SK-MEL-5 (cell line): ENCODE measurements at places on chromosomes 3 and 15. TPM values are rescaled to one million over a fixed set of nuclear protein-coding genes. Genes with fewer than 3 reads are reported as not detected.
A peak's percentile ranks its signal among the peaks of the same experiment; 100 is the strongest.

Gene RHCG
- total RNA-seq = 9.4 and 10.4 TPM in 2 replicates

Gene NGRN
- 88.4 and 99.6 TPM in 2 replicates for total RNA-seq

Gene SLC22A14
- total RNA-seq = not detected in 2 replicates

Gene C3orf33
- total RNA-seq = 12.8 and 15.1 TPM in 2 replicates

Gene PDIA3
- total RNA-seq = 431 and 498 TPM in 2 replicates

Gene RHOV
- 0.32 and 0.82 TPM in 2 replicates for total RNA-seq

Gene FBXO40
- 0.05 and 0.08 TPM in 2 replicates for total RNA-seq

Gene SLC22A13
- 0.34 TPM in 1 of 2 replicates, not detected in the other for total RNA-seq

Gene AQP9
- total RNA-seq = not detected in 2 replicates

Gene DNAJC17
- 23.5 and 26.9 TPM in 2 replicates for total RNA-seq

Gene GCNT3
- total RNA-seq = 0.48 and 0.59 TPM in 2 replicates

Gene EIF2A
- total RNA-seq = 174 and 200 TPM in 2 replicates

DNA sequence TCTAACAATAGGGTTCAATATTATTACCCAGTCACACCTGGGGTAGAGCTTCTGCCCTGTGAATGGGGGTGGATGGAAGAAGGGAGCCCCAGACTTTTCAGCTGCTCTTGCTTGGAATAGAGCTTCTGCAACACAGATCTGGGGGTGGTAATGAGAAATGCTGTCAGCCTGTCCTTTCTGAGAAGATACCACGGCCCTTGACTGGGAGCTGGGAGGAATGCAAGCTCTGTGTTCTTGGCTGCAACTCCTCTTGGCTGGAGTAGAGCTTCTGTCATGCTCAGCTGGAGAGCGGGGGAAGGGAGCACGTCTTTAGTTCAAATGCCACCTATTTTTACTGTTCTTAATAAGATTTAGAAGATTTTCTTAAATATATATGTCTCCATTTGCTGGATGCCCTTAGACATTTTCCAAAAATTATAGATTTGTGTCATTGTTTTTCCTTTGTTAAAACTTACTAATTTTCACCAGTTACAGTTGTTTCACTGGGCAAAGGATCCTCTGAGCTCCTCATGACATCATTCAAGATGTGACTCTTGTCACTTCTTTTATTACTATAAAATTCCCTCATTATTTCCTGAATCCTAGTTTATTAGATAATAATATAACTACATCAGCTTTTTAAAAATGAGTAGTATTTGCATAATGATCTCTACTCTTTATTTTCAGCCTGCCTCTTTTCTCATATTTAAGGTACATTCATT lies 180.0 kb upstream of the TGFBR2 start:
- no peak for DNase-seq

- no peak for DNase-seq
Measured at GRCh38 chr15:68601206-68602197, 22.7 kb downstream of the CORO2B start.

DNA sequence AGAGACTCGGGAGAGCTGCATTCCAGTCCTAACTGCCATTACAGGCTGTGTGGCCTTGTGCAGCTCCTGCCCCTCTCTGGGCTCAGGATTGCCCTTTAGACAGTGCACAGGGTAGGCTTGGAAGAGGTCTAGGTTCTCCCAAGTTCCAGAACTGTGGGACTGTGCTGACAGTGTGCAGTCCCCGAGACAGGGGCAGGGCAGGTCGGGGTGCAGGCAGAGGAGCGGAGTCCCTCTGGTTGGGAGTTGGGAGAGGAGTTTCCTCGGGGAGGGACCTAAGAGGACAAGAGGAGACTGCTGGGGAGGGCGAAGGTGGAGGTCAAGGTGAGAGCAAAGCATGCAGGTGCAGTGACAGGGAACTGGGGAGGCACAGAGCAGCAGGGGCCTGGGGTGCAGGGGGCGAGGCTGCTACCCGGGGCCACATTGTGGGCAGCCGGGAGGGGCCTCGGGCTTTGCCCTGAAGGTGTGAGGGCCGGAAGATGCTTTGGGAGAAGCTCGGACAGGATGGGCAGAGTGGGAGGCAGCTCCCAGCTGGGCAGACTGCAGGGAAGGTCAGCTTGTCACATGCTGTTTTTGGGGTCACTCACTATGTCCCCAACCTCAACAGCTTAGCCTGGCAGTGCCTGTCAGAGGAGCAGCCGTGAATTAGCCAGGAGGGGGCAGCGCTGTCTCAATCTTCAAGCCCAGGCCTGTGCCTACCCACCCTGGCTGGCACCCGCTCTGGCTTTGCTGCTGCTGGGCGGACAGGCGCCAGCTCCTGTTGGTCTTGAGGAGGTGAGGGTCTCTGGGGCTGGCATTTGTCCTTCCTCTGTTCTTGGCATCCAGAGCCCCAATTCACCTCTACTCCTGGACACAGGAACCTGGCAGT lies 15.4 kb upstream of the CSPG4 start:
- peak; percentile 65 for DNase-seq

- DNase-seq = no peak
Measured at GRCh38 chr3:192481638-192482037, 245.7 kb downstream of the FGF12 start.

- DNase-seq = peak; percentile 62
Measured at GRCh38 chr3:99023590-99024192, 122.2 kb upstream of the DCBLD2 start.

DNA sequence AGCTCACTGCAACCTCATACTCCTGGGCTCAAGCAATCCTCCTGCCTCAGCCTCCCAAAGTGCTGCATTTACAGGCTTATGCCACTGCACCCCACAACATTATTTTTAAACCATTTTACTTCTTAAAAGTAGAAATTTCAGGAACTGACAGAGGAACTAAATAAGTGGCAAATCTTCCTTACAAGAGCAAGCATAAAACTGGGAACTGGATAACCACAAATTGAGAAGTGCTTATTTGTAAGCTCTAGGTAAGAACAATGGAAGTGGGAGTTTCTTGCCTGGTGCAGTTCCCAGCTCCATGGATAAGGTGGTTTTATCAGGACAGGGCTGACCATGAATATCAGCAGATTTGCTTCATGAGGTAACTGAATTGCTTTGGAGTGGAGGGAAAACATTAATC lies 655.2 kb downstream of the DIPK2A start:
- no peak for DNase-seq

GRCh38 chr15:71891026-71891425 lies 80.7 kb downstream of the NR2E3 start:
- DNase-seq = no peak

DNA sequence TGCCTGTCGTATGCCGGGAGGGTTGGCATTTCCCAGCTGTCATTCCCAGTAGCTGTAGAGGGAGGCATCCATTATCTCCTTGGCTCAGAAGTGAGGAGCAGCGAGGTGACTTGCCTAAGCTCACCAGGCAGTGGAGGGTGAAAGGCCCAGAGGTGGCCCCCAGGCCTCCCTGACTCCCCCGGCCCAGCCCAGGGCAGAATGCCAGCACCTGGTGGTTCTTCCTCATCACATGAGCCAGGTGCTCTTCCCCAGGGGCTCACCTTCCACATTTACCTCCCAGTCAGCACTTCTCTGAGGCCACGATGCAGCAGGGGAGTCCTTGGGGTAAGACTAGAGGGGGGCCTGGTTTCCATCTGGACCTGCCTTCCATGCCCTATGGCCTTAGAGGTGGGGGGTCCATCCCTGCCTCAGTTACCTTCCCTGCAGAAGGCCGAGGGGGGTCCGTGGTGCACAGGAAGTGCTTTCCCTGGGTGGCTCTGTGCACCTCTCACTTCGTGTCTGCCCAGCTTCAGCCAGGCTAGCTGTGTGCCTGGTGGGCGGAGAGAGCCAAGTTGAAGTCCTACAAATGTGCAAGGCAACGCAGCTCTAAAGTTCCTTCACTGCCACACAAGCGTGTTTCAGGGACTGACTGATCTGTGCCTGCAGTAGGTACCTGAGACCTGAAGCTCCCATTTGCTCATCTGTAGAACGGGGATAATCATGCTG lies 70.3 kb upstream of the PLXNA1 start:
- no peak for DNase-seq

- no peak for DNase-seq
Measured at GRCh38 chr3:100972867-100973266, 20.4 kb downstream of the ABI3BP start.

GRCh38 chr15:22945071-22945470 lies 35.1 kb downstream of the CYFIP1 start:
- DNase-seq = no peak

DNA sequence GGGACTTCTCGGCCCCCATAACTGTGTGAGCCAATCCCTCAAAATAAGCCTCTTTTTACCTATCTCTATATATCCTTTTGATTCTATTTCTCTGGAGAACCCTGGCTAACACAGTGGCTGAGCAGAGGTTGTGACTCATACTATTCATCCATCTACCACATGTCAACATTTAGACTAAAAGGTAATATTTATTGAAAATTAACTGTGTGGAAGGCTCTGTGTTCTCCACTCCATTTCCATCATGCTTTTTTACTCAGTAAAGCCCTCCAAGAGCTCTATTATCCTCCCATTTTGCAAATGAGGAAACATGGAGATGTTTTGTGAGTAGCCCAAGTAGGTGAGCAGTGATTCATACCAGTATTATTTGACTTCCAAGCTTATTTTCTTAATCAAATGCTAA lies 217.9 kb upstream of the DCBLD2 start:
- DNase-seq = no peak

DNA sequence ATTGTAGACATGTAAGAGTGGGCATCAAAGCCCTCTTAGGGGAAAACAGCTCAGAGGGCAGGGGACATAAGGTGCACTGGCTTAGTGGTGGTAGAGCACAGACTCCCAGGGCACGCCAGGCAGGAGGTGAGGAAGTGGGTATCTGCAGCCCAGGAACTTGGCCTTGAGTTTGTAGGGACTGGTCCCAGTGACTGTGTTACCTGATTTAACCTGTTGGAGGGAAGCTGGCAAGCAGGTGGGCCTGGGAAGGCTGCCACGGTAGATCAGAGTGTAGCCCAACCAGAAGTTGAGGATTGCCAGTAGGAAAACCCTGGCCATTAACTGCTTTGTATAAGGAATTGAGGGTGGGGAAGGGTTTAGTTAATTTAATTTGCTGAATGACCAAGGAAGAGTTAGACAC lies 417.5 kb upstream of the C2CD4B start:
- DNase-seq = no peak

DNA sequence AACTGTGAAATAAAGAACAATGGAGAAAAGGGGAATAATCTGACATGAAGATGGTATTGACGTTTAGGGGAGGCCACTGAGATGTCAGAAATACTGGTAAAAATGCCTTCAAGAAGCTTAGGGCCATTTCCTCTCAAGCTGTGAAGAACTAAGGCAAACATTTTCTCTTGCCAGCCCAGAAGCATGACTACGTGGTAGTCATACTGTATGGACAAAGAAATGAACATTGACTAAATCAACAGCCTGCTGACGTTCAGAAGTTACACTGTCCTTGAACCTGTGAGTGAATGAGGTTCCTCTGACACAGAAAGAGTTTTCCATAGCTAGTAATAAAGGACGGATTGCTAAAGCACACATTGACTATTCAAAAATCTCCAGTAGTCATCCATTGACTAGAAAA lies 121.0 kb downstream of the P3H2 start:
- DNase-seq = no peak

GRCh38 chr3:67377299-67377698 lies 277.1 kb downstream of the SUCLG2 start:
- peak; percentile 49 for DNase-seq

GRCh38 chr15:83815506-83815905 lies 161.6 kb downstream of the ADAMTSL3 start:
- DNase-seq = peak; percentile 99

DNA sequence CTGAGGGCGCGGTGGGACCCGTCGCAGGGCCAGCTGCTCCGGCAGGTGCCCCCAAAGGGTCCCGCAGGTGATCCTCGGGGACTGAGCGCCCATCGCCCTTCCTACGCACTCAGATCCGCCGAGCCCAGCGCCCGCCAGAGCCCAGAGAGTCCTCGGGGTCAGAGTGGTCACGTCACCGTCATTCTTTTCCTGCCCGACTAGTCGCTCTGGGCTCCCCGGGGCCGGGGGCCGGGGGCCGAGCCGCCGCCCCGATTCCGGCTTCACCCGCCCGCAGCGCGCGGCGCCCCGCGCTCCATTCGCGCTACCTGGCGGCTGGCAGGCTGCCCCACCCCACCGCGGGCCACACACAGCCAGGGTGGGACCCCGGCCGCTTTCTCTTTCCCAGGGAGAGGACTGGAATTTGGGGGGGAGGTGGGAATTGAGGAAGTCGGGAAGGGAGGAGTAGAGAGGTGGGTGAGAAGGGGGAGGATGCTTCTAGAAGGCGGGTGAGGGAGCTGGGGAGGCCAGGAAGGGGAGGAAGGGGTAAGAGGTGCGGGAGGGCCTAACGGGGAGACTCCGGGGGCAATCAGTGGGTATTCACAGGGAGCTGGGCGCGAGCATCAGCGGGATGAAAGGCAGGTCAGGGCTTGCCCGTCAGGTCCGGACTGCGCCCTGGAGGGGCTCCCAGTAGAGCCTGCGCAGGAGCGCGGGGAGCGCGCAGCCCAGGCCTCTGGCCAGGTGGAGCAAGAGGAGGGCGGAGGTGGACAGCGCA lies 36.1 kb upstream of the EPHB3 start:
- no peak for DNase-seq

GRCh38 chr15:50120729-50121128 lies 1.7 kb upstream of the ATP8B4 start:
- no peak for DNase-seq

- DNase-seq = no peak
Measured at GRCh38 chr3:159301961-159302360, 500.1 kb downstream of the MFSD1 start.

- DNase-seq = no peak
Measured at GRCh38 chr3:131025539-131025938, 1.1 kb downstream of the ASTE1 start.

- no peak for DNase-seq
Measured at GRCh38 chr3:16884084-16884747, 539 bp upstream of the PLCL2 start.

- DNase-seq = no peak
Measured at GRCh38 chr15:78684657-78685056, 43.6 kb upstream of the CHRNB4 start.
